ENCODE measurements at places on chromosomes 5 and 9.

DNA sequence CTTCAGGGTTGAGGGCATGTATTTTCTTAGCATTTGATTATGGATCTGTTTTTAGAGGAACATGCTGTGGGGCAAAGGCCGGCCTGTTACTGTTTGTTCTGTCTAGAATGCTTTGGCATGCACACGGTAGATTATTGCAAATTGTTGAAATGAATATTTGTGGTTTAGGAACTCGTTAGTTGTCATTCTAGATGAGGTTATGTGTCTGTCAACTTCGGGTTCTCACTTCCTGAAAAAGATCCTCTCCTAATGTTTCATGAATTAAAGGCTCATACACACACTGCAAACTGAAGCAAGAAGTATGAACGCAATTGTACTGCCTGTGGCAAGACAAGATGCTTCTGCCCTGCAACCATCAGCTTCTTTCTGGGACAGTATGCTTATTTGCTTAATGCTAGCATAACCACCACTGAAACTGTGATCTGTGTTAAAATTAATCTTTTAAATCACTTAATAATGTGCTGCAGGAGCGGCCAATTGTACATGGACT lies 99.6 kb downstream of the BASP1 start:
- no peak for DNase-seq

DNA sequence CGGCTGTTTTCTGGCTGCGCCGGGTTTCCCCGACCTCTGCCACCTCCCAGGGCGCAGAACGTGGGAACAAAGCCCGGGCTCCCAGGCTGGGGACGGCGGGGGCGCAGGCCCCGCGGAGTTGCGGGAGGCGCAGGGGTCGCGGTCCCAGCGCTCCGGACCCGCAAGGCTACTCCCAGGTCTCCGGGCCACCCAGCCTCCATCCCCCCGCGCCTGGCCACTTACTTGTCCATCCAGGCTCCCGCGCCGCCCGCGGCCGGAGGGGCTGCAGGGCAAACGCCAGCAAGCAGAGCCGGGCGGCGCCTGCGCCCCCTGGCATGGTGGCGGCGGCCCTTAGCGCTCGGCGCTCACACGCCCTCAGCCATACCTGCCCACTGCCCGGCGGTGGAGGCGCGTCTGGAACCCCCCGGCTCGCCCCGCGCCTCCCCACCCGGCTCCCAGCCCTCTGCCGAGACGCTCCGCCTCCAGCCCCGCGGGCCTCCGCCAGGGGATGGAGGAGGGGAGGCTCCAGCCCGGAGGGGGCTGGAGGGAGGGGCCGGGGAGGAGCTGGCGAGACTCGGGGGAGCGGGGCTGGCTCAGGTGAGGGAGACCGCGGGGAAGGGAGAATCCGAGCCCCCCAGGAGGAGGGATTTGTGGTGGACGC lies at the start of gene ADAM19:
Gene ADAM19, minus strand, starts transcription at position 395 of the 640 bp plus-strand sequence. Its CDS starts 79 bp downstream, at position 316.
- DNase-seq: no peak

DNA sequence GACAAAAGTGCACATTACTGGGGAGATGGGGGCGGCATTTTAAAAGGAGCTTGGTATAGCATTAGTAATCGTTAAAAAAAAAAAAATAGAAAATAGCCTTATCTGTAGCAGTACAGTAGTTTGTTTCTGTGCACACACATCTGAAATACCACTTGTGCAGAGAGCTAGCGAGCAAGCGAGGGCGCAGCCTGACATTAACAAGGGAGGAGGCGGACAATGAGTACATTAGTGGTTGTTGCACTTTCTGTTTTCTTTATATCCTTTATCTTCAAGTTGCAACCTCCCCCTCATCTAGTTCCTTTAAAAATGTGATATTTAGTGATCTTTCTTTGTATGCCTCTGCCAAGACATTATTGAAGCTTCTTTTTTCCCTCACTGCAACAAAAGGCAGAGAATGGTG lies 880 bp upstream of the PTPDC1 start:
- DNase-seq: no peak

DNA sequence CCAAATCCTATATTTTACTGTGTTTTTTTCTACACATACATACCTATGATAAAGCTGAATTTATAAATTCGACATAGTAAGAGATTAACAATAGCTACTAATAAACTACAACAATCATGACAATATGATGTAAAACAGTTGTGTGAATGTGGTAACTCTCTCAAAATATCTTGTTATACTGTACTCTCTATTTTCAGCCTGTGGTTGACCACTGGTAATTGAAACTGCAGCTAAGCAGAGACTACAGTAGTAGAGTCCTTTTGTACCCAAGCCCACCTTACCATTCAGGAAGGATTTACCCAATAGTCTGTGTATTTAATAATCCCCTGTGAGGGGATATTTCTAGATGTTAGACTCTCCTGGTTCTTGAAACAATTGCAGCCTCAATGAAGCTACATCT lies 86.7 kb downstream of the FAM114A2 start:
- no peak for DNase-seq

- DNase-seq: no peak
Measured at GRCh38 chr5:122756264-122756911, 18.5 kb upstream of the SNX2 start.

- no peak for DNase-seq
Measured at GRCh38 chr9:89492586-89492985, 5.3 kb downstream of the SEMA4D start.
